ENCODE measurements at places on chromosomes 7 and 10. TPM values are rescaled to one million over a fixed set of nuclear protein-coding genes. Genes with fewer than 3 reads are reported as not detected.

NPSR1 gene
- not detected for polyA plus RNA-seq

HECW1 gene
- polyA plus RNA-seq, result 0.16 TPM

CYP3A7 gene
- polyA plus RNA-seq, result not detected

MSS51 gene
- polyA plus RNA-seq, result not detected

MYO3A gene
- polyA plus RNA-seq, result not detected

LIPN gene
- 0.39 TPM for polyA plus RNA-seq

HMX3 gene
- not detected for polyA plus RNA-seq

HIF1AN gene
- 30.0 TPM for polyA plus RNA-seq

CPN1 gene
- not detected for polyA plus RNA-seq

PON1 gene
- not detected for polyA plus RNA-seq

- peak; percentile 70 for DNase-seq
Observed at GRCh38 chr10:131901181-131901829, 497 bp downstream of the PPP2R2D start.

- DNase-seq, result no peak
Observed at GRCh38 chr7:46603780-46604179, 682.7 kb upstream of the IGFBP3 start.

DNA sequence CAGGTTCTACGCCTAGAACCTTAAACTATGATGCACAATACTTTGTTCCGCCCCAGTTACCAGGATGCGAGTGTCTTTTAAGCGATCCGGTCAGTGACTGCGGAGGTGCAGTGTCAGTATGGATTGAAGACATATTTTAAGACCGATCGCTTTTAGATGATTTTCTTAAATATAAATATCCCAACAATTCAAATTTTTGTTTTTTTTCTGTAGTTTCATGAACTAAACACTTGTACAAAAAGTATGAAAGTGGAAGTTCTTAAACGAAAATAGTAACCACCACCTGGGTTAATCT is 835 bp downstream of the COMMD3 start:
- DNase-seq, result no peak

DNA sequence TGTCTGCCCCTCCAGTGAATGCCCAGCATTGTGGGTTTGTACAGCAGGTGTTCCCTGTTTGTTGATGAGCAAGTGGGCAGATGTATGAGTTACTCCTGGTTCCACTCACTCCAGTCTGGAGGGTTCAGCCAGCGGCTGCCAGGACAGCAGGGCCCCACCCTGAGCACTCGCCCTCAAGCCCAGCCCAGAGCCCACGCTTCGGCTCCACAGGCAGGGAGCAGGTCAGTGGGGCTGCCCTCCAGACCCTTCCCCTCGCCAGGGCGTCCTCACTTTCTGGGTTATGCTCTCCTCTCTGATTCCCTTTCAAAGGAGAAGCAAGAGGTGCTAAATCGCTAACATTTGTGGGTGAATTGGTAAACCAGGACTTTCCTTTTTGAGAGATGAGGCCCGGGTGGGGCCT is 4.8 kb upstream of the VIPR2 start:
- DNase-seq, result no peak

- no peak for DNase-seq
Observed at GRCh38 chr10:62915158-62915557, 99.0 kb upstream of the EGR2 start.

DNA sequence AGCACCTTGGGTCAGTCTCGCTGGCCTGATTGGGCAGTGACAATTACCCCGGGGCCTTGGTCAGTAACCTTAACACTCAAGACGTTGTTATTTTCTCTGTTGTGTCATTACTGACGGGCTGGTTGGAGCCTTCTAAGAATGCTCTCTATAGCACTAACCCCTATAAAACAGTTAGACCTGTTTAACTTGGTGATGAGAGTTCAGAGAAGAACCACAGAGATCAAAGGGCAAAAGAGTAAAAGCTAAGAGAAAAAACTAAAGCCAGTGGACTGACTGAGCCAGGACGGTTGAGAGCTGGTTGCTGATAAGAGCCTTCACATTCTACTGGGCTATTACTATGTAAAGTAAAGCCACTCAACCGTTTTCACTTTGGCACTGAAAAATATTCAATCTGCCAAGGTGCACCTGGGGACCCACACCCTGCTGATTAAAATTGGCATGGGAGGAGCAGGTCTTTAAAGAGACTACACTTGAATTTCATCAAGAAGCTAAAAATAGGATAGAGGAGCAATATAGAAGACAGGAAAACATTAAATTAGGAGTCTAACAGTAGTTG is 13.6 kb upstream of the ITGB1 start:
- DNase-seq, result no peak

DNA sequence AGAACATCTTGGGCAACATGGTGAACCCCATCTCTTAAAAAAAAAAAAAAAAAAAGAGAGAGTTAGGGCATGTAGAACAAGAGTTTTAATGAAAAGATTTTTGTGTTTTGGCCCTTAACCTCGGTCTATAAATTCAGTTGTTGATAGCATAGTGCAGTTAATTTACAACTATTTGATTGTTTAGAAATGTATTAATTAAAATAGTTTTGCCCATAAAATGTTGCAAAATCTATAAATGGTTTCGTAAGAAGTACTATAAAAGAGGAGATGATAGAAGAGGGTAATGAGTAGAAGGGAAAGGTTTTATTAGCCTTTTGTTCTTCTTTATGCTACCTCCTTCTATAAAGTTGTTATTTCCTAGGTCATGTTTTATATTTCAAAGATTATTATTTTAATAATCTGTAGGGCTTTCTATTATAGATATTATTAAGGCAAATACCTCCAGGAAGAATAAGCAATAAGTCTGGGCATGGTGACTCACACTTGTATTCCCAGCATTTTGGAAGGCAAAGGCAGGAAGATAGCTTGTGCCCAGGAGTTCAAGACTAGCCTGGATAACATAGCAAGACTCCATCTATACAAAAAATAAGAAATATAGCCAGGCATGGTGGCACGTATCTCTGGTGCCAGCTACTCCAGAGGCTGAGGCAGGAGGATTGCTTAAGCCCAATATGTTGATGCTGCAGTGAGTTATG is 73.3 kb downstream of the MCU start:
- no peak for DNase-seq

DNA sequence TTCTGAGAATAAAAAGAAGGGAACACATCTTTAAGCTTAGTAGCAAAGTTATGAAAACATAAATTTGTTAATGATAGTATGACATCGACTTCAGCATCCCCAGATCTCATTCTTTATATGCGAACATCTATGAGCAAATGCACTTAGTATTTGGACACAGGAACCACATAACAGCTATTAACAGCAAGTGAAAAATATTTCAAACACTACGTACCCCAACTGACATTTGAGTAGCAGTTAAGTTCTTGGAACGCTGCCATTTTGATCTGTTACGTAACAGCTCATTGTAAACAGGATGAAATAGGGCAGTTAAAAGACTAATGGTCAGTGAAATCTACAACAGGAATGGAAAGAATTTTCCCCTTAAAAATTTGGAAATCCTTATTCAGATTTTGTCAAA is 428.9 kb downstream of the TNS3 start:
- DNase-seq, result no peak

GRCh38 chr7:128000048-128000447 is 31.2 kb downstream of the LRRC4 start:
- DNase-seq, result no peak

- no peak for DNase-seq
Observed at GRCh38 chr7:4836206-4836661, 25.6 kb downstream of the PAPOLB start.

DNA sequence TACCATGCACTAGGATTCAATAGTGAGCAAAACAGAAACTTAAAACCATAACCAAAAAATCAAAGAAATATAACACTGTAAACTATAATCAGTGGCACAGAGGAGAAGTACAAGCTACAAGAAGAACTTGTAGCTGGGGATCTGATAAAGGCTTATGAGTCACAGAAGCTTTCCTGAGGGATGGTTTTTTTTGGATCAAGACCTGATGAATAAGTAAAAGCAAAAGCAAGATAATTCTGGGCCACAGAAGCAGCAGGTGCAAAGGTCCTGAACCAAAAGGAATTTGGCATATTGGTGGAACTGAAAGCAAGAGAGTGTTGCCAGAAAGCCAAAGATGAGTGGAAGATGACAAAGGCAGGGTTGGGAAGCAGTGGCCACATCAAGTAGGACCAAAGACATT is 37.4 kb upstream of the BET1 start:
- DNase-seq, result no peak

DNA sequence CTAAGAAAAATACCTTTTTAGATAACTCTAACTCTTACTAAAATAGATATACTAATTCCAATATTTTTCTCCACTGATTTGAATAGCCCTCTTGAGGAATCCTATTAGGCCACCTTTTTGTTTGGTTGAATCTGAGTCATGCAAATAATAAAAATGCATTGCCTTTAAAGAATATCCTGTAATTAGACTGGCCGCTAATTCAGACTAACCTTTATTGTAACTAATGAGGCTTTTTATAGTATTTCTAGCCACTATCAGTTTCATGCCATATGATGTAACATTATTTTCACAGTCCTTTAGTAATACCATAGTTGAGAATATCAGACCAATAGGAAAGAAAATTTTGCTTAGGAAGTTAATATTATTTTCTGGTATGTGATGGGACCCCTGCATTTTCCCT is 90.1 kb downstream of the CREB5 start:
- no peak for DNase-seq

- no peak for DNase-seq
Observed at GRCh38 chr10:101123815-101124617, 7.1 kb upstream of the TLX1 start.

DNA sequence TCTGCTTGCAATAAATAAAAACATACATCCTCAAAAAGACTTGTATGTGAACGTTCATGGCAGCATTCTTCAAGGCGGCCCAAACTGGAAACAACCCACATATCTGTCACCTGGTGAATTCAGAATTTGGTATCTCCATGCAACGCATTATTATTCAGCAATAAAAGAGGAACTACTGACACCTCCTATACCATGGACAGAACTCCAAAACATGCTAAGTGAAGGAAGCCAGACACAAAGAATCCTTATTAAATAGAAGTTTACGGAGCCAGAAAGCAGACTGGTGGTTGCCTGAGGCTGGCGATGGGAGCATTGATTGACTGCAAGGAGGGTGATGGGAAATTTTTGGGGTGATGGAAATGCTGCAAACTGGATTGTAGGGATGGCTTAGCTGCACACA is 530.8 kb upstream of the DPP6 start:
- DNase-seq, result no peak

GRCh38 chr10:72315611-72316385 is 38.9 kb downstream of the DNAJB12 start:
- no peak for DNase-seq

DNA sequence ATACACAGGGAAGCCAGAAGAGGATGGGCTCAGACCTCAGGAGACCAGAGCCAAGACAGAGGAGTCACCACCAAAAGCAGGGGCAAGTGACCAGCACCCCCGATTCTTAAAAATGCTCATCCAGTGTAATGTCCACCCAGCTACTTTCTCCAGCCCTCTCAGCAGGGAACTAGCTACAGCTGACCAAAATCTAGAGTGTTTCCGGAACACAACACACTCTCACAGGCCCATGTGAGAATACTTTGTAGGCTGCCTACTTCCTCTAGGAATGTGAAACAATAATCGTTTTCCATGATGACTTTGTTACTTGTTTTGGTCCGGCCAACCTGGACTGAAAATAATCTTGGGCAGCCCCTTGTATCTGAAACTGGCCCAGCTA is 14.5 kb downstream of the PSAP start:
- no peak for DNase-seq

DNA sequence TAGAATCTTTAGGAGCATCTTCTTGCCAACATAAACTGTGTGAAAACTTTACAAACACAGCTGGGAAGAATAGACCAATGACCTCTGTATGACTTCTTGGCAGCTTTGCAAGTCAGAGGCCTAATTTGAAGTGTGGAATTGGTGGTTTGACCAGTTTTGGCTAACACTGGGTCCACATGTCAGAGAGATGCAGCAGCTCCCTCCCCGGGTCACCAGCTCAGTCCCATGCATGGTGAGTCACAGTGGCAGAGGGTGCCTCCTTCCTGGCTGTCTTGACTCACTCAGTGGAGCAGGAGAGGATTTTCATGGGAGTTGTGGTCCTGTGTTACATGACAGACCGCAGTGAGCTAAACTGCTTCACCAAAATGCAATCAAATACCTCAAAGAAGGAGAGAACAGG is 8.2 kb upstream of the STARD3NL start:
- no peak for DNase-seq

GRCh38 chr10:100826983-100827818 is 81.8 kb downstream of the PAX2 start:
- no peak for DNase-seq

GRCh38 chr10:49050366-49050765 is 65.0 kb downstream of the VSTM4 start:
- DNase-seq, result no peak

GRCh38 chr10:74922921-74923320 is 96.5 kb downstream of the KAT6B start:
- no peak for DNase-seq

DNA sequence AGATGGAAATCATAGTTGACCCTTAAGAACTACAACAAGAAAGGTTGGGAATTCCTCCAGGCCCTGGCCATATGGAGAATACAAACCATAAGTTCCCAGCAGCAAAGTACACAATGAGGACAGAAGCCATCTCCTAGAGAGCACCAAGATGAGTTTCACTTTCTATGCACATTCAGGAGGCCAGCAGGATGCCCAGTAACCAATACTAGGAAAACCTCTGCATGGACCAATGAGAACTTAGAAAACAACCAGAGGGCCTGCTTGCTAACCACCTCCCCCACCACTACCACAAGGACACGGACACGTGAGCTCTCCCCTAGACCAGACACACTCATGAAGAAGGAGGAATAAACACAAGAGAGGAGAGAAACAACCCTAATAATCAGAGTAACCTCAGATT is 56.3 kb downstream of the IFIT5 start:
- DNase-seq, result no peak

Measured in CD4-positive, CD25-positive, alpha-beta regulatory T cell (primary cell).